ENCODE measurements at places on chromosomes 7 and 10.

DNA sequence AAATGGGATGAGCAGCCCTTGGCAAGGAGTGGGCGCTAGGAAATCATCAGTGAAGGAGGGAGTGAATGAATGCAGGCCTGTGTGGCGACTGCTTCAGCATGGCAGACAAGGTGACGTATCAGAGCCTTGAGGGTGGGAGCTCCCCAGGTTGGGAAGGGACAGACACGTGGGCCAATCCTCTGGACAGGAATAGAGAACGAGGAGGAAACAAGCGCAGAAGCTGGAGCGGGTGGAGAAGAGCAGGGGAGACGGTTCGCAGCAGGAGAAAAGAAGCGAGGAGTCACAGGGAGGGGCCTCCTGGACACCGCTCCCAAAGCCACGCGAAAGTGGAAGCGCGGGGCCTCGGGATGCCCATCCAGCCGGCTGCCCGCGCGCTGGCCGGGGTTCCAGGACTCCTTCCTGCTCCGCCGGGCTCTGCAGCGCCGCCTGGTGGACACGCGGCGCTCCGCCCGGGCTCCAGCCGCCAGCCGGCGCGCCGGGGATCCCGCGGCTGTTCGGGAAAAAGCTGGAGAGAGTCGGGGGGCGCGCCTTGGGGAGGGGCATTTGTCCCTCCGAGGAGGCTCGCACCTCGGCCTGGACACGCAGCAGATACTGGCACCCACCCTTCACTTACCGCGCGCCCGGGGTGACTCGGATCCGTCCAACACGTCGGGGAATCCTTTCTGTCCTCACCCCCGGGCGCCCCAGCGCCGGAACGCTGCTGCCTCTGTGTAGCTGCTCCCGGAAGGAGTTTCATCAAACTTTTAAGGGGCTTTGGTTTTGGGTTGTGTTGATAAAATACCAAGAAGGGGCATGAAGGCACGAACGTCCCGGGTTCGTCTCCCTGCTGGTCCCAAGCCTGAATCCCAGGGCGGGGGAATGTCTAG, 6.3 kb downstream of the ZNF503 start:
- peak; percentile 29 for DNase-seq

DNA sequence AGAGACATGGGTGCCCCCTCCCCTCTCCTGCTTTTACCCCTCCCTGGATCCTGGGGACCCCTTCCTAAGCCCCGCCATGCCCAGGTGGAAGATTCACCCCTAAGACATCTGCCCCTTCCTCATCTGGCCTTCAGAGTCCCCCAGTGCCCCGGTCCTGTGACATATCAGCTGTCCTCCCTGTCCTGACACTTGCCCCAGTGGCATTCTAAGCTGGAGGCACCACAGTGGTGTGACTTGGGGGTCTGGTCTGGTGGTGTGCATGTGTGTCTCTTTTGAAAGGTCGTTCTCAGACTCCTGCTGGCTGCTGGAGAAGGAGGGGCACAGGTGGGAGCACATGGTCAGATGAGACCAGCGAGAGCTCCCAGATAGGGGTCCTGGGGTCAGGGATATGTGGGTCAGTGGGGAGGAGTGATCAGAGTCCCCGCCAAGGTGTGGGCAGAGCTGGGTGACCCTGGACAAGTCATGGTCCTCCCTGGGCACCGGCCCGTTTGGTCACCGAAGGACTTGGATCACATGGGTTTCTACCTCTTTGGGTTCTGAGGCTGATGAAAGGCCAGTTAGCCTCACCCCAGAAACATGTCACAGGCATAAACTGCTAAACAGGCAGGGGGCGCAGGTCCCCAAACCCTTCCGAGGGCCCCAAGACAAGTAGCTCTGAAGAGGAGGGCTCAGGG, 645 bp upstream of the TFR2 start:
- DNase-seq: no peak

DNA sequence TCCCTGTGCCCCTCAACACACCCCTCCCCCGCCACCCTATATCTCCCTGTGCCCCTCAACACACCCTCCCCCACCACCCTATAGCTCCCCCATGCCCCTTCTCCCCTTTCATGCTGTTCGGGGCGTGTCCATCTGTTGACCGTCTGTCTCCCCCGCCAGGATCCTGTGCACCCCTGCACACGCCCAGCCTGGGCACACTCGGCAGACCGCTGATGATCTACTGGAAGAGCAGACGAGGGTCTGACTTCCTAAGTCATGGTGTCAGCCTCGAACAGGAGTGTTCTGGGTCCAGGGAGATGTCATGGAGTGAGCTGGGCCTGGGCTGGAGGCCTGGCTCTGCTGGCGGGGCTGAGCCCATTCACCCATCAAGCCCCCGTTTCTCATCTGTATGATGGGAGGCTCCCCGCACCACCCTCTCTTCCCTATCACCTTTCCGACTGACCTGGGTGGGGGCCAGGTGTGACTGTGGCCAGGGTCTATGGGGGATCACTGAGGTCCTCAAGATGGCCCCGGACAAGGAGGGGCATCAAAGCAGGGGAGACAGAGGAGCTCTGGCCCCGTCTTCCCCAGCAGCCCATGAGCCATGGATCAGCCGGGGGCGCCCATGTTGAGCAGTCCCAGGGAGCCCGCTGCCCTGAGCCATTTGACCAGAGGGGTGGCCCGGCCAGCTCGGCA, 48.3 kb downstream of the PDGFA start:
- no peak for DNase-seq

- no peak for DNase-seq
Observed at GRCh38 chr10:123560301-123561140, 105.6 kb upstream of the GPR26 start.

DNA sequence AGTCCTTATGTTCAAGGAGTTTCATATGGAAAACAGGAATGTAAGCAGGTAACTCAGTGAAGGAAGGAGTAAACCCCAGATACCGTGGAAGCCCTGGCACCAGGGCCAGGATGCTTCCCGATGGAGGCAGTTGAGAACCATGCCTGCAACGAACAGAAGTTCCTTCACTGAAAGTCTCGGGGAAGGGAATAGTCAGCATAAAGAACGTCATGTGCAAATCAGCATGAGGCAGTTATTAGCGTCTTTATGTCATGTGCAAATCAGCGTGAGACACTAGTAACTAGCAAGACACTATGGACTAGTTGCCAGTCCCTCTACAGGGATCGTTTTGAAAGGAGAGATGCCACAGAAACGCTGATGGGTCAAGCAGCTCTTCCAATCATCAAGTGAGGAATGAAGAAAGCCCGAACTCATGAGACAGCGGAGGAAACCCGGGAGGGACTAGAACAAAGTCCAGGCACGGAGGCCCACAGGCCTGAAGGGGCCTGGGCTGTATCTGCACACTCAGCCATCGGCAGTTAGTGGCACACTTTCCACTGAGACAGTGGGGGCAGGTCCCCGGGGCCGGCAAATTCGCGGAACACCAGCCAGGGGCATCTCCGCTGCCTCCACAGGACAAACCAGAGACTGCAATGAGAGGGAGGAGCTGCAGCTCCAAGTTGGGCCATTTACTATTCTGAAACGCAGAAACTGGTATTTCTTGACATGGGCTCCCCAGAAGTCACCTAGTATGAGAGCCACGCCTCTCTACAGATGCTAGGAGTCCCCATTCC, 109.6 kb downstream of the SFMBT2 start:
- peak; percentile 78 for DNase-seq

DNA sequence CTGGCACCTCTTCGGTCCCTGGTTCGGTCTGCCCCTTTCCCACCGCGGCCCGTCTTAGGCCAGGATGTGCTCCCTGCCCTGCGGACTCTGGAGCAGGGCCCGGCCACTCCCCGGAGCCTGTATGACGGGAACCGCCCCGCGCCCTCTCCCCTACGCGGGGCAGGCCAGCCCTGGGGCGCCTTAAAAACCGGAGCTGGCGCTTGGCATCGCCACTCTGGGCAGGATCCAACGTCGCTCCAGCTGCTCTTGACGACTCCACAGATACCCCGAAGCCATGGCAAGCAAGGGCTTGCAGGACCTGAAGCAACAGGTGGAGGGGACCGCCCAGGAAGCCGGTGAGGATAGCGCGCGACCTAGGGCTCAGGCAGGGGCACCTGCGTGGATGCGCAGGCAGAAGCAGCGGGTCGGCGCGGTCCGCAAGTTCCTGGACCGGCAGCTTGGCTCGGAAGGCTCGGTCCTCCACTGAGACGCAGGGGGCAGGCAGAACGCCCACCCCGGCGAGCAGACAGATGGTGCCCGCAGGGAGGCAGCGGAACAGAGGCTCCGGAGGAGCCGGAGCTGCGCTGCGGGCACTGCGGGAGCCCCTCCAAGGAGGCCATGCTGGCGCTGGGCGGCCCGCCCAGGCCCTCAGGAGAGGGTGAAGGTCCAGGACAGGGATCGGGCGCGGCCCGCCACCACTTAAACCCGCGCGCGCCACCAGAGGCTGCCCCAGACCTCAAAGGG, at the start of gene ADIRF:
Gene ADIRF (plus strand): TSS at position 212 of the 723 bp plus-strand sequence. CDS start 63 bp downstream, at position 275.
- no peak for DNase-seq

GRCh38 chr10:15857107-15857575, 3.2 kb downstream of the MINDY3 start:
- DNase-seq: no peak

DNA sequence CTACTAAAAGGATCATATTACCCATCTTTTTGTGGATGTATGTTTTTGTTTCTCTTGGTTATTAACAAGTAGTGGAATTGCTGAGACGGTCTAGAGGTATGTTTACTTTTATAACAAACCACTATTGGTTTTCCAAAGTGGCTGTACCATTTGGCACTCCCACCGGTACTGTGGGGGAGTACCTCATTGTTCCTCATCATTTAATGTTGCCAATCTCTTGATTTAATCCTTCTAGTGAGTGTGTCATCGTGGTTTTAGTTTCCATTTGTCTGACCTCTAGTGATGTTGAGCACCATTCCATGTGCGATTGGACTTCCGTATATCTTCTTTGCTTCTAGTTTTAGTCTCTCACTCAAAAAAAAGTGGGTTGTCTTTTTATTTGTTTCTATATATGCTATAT, 50.4 kb downstream of the RBM33 start:
- no peak for DNase-seq

DNA sequence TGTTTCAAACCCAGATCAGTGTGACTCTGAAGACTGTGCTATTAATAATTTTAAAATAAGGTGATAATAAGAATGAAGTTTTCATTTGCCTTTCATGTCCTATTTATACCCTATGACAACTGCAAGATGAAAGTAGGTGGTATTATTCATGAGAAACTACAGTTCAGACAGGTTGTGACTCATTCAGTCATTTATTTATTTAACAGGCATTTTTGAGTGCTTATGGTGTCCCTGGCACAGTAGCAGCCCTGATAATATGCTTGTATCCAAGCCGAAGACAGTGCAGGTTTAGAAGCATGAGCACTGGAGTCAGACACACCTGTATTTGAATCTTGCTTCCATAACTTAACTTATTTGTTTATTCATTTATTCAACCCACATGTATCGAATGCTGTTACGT, 87.1 kb downstream of the FZD1 start:
- DNase-seq: no peak

DNA sequence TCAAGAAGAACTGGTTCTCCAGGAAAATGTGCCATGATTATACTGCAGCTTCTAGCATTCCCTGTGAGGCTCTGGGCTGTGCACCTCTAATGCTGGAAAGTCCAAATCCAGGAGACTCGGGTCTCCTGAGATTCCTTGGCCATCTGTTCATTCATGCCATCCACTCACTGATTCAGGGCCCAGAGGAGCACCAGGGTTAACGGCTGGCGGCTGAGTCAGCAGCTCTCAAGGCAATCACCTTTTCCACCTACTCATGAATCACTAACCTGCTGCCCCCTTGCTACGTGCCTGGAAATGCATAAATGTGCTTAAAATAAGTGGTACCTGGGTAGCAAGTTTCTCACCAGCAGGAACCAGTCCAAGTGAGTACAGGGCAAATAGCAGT, 132.7 kb downstream of the KCNMA1 start:
- DNase-seq: peak; percentile 59

GRCh38 chr7:132103718-132104117, 472.6 kb downstream of the PLXNA4 start:
- no peak for DNase-seq

GRCh38 chr10:35435824-35436223, 99.5 kb downstream of the CCNY start:
- no peak for DNase-seq

- no peak for DNase-seq
Observed at GRCh38 chr10:78811174-78811573, 257.6 kb upstream of the ZMIZ1 start.

DNA sequence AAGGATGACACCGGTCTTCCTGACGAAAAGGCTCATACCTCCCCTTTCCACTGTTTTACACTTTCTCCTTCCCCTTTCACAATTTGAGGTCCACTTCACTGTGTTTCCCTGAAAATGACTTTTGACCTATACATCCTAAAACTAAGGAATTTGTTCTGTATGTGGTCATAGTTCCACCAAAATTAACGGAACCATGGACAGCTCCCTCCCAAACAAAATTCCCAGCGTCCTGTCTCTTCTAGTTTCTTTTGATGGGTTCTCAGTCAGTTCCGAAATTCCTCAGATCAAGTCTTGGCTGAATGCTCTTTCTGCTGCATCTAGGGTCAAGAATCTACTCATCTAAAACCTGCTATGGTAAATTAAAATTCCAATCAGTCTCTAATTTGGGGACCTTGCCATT, 1191.9 kb downstream of the CNTNAP2 start:
- DNase-seq: no peak

- DNase-seq: no peak
Observed at GRCh38 chr10:97408496-97408992, 7.4 kb upstream of the RRP12 start.

DNA sequence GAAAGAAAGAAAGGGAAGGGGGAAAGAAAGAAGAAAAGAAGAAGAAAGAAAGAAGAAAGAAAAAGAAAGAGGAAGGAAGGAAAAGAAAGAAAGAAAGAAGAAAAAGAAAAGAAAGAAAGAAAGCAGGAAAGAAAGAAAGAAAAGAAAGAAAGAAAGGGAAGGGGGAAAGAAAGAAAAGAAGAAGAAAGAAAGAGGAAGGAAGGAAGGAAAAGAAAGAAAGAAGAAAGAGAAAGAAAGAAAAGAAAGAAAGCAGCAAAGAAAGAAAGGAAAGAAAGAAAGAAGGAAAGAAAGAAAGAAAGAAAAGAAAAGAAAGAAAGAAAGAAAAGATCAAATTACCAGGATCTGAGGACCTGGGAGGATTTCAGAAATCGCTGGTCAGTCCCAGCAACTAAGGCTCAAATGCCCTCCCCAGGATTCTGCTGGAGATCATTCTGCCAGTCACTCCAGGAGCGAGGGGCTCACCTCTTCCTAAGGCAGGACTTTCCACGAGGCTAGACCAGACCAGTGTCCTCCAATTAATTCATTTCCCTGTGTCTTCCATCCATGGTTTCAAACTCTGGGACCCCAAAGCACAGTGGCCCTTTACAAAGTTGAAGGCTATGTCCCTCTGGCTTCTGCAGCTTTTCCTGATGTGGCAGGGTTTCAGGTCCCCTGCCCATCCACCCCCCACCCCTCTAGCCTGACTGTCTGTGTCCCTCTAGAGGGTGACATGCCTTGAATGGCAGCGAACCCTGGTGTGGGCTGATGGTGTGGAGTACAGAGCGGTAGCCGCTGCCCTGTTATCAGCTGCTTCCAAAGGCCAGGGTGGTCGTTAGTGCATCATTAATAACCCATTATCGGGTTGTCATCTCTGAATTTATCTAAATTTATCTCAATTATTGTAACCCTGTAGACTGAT, 77.9 kb downstream of the PARP12 start:
- no peak for DNase-seq

DNA sequence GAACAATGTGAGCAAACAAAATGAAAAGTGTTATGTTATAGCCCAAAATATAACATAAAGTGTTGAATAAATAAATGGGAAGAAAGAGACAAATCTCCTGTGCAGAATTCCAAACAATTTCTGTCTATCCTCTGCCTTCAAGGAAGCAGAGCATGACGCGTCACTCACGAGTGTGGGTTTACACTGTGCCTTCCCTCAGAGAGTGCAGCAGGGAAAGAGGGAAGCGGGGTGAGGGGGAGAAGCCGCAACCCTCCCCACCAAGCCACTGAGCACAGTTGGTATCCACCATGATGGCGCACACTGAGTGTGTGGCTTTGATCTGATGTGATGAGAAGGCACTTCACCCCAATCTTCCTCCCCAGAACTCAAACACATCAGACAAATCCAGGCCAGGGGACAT, 74.8 kb downstream of the PTPRN2 start:
- DNase-seq: no peak
